Activated naive CD4-positive, alpha-beta T cell treated with anti-CD3 and anti-CD28 coated beads for 36 hours (primary cell): ENCODE measurements at places on chromosomes 2 and 18.

GRCh38 chr2:120764991-120765677, 29.5 kb downstream of the GLI2 start:
- no peak for DNase-seq
- H3K4me1 ChIP-seq = no peaks in the 10 kb centered on the region
- no peak overlapping the region for H3K27ac ChIP-seq
- H3K36me3 ChIP-seq = no peaks in the 10 kb centered on the region

DNA sequence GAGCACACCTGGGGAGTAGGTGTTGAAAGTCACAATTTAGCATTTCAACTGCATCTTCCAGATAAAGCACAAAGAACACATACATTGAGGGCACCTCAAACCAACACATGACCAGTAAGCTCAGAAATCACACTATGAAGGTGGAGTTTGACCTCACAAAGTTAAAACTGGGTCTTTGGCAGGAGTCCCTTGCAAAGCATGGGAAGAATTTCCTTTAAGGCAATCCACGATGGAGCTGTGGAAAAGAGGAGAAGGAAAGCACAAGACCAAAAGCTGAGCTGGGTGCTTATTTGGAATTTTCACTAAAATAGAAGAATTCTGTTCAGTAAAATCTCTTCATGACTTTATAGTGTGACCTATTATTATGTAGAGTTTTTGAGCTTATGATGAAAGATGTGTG, 212.9 kb upstream of the APCDD1 start:
- H3K4me1 ChIP-seq = no peaks in the 10 kb centered on the region
- H3K36me3 ChIP-seq = no peaks in the 10 kb centered on the region
- no peak overlapping the region for H3K4me3 ChIP-seq
- DNase-seq = no peak

- H3K27me3 ChIP-seq = no peaks in the 10 kb centered on the region
- H3K4me3 ChIP-seq = no peak overlapping the region
These were observed 44.5 kb downstream of the SH3RF3 start for GRCh38 chr2:109173311-109174171.

DNA sequence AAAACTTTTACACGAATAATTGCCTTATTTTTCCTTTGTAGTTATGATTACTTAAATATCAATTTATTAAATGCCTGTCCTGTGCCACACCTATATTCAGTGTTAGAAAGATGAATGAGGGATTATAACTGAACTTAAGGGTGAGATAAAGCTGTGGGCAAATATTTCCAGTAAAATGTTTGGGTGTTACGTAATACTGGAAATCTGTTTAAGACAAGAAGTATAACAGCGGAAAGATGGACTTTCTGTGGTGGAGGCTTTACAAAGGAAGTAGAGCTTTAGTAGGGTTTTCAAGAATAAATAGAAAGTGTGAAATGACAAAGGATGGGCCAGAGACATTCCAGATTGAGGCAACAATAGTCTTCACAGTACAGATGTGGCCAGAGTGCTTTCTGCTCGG, 927.0 kb downstream of the DPP10 start:
- no peaks in the 10 kb centered on the region for H3K27me3 ChIP-seq
- DNase-seq = no peak
- H3K36me3 ChIP-seq = no peaks in the 10 kb centered on the region
